ENCODE measurements at places on chromosomes 5 and 9.

DNA sequence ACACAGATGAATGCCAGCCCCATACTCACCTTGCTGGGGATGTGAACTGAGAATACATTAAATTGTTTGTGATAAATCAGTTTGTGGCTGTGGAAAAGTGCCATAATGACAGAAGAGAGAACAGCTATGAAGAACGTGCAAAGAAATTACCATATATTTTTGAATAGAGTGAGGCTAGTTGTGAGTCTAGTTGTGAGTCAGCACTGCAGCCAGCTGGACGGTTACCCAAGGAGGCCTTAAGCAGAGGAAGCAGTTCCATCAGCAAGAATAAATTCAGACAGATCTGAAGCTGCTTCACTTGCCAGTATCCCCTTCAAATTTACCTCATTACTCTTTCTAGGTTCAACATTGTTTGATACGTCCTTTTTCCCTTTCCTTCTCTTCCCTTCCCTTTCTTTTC, 446.0 kb downstream of the MTRR start:
- DNase-seq = no peak

GRCh38 chr9:123283048-123283408, 14.6 kb upstream of the STRBP start:
- DNase-seq = peak; percentile 6

DNA sequence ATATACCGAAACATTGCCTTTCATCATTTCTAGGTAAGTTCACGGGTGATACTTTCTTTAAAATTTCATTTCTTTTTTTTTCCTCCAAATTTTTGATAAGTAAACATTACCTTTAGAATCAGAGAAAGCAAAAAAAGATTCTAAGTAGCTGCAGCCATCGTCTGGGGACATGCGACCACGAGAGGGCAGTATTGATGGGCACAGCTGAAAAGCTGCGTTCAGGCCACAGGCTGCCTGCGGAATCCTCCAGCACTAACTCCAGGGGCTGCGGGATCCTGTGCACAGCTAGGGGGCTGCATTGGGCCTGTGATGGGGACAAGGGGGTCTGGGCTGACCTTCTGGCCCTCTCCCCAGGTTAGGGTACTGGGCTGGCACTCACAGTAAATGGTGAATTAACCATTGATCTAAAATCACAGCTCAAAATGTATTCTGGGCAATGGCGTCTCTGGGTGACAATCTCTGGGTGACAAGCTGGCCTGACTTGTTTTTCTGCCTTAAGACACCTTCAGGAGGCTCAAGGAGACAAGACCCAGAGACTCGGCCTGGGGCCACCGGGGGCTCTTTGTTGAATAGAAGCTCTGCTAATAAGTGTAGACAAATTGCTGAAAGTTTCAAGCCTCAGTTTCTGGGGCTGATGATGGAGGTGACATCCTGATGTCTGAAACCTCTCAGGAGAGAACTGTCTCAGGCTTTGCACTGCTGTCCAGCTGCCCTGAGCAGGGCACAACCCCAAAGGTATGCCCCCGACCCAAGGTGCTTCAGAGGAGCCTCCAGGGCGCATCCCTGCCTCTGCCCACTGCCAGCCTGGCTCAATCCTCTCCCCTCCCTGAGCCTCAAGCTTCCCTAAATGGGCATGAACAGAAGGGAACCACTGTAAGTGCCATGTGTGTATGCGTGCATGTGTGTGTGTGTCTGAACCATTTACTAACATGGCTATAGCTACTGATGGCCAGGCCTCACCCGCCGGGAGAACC, 44.3 kb upstream of the SARDH start:
- DNase-seq = no peak

GRCh38 chr9:70195456-70195855, 63.3 kb upstream of the SMC5 start:
- DNase-seq = no peak

DNA sequence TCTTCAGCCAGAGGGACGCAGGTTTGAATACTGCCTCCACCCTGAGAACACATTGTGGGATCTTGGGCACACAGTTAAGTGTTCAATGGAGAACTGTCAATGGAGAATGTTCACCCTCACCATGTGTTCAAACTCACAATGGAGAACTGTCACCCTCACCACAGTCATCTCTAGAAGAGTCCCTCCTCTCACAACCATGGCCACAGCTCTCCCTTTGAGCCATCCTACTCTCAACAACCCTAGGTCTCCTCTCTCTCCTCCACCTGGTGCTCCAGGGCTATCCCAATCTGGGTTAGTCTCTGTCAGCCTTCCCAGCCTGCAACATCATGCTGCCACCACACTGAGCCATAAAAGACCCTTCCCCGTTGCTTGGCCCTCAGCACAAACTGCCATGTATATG, 36.3 kb upstream of the HAND1 start:
- DNase-seq = no peak

GRCh38 chr5:143398053-143398355, 5.5 kb downstream of the NR3C1 start:
- DNase-seq = no peak

- DNase-seq = no peak
Observed at GRCh38 chr9:117359910-117360309, 54.9 kb downstream of the ASTN2 start.

GRCh38 chr9:128552744-128553440, 505 bp downstream of the SPTAN1 start:
- DNase-seq = no peak

- DNase-seq = peak; percentile 5
Observed at GRCh38 chr9:113274474-113275156, 757 bp downstream of the CDC26 start.

DNA sequence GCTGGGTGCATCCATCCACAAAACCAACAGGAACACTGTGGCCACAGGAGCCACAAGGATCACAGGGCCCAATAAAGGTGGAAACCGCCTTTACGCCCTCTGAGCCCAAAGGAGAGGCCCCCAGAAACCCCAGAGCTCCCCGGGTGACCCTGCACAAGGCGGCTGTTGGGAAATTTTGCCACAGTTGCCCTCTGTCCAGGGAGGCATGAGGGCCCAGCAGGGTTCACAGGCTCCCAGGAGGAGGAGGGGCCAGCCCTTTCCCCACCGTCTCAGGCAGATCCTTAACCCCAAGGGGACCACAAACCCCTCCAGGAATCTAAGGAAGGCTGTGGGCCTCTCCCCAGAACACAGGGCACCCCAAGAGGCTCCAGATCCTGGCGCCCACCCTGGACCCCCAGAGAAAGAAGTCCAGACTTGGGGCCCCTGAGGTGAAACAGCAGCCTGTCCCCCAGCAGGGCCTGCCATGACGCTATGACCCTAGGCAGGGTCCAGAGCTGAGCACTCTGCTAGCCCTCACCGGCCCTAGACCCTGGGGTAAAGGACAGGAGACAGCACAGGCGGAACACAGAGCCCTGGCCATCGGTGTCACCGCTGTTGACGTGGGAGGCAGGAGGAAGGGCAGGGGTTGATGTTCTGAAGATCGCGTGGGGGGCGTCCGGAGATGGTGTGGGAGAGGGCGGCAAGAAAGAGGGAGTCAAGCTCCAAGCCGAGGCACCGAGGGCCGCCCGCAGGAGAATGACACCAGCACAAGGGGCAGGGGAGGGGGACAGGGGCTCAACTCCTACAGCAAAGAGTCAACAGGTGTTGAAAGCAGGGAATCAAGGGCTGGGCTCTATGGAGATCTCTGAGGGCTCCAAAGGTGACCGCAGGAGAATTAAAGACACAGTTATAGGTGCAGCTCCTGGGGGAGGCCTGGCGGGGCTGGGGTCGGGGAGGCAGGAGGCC, 97.5 kb downstream of the VAV2 start:
- DNase-seq = no peak

DNA sequence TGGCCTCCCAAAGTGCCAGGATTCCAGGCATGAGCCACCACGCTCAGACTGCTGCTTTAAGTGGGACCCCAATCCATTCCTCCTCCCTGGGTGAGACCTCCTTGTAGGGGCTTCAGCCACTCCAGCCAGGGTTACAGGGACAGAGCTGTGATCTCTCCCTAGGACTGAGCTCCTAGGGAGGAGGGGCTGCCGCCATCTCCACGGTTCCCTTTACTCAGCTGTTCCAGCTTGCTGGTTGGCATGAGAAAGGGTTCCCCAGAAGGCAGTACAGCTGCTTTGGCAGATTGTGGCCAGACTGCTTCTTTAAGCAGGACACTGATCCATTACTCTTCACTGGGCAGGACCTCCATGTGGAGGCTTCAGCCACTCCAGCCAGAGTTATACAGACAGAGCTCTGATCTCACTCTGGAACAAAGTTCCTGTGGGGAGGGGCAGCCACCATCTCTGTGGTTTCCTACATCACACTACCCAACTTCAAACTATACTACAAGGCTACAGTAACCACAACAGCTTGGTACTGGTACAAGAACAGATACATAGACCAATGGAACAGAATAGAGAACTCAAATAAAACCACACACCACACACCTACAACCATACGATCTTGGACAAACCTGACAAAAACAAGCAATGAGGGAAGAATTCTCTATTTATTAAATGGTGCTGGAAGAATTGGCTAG, 7.2 kb downstream of the INSL6 start:
- no peak for DNase-seq

GRCh38 chr5:127645300-127645726, 3.6 kb upstream of the CTXN3 start:
- no peak for DNase-seq

DNA sequence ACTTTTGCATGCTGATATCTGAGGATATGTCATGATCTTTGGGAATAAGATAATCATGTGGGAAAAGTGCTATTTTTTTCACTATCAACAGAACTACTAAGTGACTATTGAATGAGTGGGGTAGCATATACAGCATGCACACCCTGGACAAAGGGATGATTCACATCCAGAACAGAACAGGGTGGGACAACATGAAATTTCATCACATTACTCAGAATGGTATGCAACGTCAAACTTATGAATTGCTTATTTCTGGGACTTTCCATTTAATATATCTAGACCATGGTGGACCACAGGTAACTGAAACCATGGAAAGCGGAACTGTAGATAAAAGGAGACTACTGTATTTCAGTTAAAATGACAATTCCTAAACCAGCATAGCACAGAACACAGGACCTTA, 370.0 kb downstream of the HINT1 start:
- no peak for DNase-seq

GRCh38 chr9:114448706-114449105, 56.6 kb downstream of the WHRN start:
- DNase-seq = no peak

DNA sequence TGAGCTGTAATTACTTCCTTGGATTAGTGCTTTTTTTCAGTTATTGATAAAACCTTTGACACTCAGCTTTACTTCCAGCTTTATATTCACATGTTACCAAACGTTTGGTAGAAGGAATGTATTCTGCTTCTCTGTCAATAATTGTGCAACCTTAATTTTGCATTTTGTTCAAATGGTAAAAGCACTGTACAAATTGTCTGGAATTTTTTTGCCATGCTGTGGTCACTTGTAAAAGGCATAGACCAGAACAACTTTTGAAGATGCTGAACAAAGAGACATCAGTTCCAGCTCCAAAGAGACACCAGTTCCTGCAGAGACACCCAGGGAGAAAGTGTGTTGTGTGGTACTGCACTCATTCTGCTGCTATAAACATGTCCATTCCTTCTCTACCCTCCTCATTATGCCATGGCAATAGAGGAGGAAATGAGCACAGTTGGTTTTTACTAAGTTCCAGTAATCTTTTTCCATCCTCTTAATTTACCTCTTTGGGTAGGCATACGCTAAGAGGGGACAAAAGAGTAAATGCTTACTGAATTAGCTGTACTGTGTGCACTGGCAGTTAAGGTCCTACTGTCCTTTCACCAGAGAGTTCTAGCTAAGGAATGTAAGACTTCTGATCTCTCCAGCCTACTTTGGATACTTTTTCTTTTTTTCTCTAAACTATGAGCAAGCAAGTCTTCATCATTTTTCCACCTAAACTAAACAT, 387.4 kb downstream of the FGF10 start:
- no peak for DNase-seq

DNA sequence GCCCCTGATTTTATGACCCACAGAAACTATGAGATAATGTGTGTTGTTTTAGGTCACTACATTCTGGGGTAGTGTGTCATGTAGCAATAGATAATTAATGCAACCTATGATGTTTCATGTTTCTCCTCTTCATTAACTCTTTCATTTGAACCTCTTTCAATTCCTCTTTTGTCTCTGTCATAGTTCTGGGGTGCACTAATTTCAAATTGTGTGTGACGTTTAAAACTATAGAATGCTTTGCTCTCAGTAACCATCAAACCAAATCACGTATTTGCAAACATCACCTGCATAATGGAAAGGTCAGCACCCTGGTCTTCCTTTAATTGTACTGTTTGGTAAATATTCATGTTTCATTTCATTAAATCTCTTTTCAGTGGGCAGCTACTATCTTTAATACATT, 621.6 kb downstream of the TLR4 start:
- no peak for DNase-seq

GRCh38 chr5:126433701-126434100, 10.5 kb downstream of the GRAMD2B start:
- no peak for DNase-seq

- no peak for DNase-seq
Observed at GRCh38 chr5:39934830-39935229, 510.1 kb upstream of the DAB2 start.

DNA sequence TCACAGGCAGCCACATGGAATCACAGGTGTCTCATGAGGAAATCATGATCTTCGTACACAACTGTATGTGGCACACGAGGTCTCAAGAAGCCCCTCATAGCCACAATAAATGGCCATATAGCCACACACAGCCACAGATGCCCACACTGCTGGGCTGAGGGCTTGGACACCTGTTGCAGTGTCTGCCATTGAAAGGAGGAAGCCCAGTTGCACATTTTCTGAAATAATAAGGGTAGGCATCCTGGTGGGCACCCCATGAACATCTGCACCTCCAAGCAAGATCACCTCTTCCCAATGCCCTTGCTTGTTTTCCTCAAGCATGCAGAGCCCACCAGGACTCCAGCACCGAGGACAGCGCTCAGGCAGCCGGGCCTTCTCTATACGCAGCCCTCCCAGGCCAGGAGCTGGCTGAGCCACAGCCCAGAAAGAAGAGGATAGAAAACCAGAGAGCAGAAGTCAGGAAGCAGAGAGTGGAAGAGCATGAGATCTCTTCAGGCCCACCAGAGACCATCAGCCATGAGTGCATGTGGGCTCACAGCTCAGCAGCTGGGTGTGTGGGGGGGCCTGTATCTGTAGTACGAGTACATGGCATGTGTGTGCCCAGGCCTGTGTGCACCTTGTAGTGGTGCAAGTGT, 1.0 kb upstream of the ACSL6 start:
- DNase-seq = no peak

GRCh38 chr9:136059321-136059791, 35.7 kb downstream of the NACC2 start:
- no peak for DNase-seq

Data from NCI-H1930 (cell line).